ENCODE measurements at places on chromosomes 3 and 15.

- no peak for DNase-seq
Measured at GRCh38 chr3:17195192-17195611, 310.4 kb downstream of the PLCL2 start.

DNA sequence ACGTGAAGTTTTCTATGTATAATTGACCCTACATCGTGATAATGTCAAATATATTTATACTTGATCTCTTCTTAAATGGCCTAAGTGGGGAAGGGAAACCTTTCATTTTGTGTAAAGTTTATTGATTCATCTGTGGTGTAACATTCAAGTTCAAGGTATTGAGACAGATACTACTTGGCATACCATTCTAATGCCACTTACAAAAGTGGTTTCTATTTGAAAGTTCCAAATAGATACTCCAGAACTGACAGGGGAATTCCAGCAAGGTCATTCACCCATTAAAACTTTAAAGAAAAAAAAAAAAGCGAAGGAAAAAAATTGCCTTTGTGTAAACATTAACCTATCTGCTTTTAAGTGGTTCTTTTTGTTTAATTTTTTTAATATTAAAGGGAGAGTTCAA lies 45.3 kb upstream of the MAP3K13 start:
- DNase-seq = no peak

DNA sequence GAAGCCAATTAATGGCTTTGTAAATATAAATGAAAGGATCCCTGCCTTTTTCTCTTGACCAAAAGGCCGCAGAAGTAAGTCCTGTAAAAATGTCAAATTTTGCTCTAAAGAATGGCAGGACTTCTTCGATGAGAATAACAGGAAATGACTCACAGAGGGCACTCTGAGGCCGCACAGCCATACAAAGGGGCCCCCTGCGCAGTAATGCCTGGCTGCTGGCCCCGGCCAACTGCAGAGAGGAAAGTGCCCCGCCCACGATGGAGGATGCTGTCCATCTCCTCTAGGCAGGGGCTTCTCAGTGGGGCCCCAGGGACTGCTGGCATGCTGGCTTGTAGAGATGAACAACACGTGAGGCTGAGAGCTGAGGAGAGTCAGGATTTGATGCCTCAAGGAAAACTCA lies 18.1 kb upstream of the SCN10A start:
- no peak for DNase-seq

- DNase-seq = no peak
Measured at GRCh38 chr3:12985148-12985547, 88.1 kb downstream of the IQSEC1 start.

DNA sequence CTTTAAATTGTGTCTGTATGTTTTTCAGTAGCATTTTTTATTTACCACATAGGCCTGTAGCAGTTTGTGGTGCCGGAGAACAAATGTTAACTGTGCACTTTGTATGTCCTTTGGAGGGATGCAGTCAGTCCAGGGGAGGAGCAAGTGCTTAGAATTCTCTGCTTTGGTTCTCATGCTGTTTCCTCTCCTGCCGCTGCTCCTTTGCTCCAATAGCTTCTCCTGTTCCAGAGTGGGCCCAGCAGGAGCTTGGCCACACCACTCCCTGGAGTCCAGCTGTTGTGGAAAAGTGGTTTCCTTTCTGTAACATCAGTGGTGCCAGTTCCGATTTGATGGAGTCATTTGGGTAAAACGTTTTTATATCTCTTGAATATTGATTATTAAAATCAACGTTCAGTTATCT lies 16.6 kb downstream of the TICRR start:
- DNase-seq = no peak

GRCh38 chr15:40543631-40544294 lies 21.1 kb downstream of the CCDC32 start:
- no peak for DNase-seq

DNA sequence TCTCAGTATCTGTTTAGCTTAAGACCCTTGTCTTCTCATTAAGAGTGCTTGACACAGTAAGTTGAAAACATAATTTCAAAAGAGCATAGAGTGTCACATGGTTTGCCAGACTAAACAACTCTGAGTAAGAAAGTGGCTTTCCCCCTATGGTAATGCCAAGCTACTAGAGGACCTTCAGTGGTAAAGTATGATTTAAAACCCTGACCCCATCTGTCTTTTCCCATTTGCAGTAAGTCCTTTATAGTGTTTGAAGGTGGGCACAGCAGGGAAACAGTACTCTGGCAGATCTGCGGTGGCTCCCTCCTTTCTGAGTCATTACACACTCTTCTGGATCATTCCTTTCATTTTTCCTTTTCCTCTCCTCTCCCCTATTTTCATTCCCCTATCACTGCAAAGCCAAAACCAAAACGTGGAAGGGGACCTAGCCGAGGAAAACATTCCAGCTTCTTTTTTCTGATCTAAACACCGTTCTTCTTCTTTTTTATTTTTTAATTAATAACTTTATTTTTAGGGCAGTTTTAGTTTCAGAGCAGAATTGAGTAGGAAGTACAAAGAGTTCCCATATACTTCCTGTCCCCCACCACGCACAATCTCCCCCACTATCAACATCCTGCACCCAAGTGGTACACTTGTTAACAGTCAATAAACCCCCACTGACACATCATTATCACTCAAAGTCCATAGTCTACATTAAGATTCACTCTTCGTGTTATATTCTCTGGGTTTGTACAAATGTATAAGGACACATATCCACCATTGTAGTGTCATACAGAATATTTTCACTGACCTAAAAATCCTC lies 74.7 kb downstream of the PPARG start:
- no peak for DNase-seq

GRCh38 chr3:31530039-31530959 lies 2.4 kb upstream of the STT3B start:
- no peak for DNase-seq

GRCh38 chr3:118396491-118396890 lies 638.2 kb downstream of the IGSF11 start:
- DNase-seq = no peak

- no peak for DNase-seq
Measured at GRCh38 chr15:28969511-28970085, 83.8 kb downstream of the APBA2 start.

DNA sequence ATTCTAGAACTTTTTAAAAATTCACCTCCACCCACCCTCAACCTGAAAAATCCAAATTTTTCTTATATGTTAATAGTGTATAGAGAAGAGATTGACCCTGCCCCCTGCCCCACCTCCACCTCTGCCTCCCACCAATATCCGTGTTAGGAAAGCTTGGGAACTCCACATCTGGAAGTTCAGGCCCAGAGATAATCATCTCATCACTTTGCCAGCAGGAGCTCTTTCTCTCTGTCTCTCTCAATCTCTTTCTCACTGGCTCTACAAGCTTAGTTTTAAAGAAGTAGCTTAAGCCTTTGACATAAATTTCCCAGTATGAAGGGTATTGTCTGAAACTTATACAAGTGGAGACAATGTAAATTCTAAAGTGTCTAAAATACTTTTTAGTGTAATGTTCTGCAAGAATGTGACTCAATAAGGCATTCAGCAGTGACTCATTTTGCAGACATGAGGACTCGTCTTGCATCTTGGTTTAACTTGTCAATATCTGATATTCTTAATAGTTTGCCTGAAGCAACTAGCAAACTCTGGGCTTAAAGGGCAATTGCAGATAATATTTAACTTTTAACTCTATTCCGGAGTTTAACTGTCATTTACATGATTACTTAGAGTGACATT lies 299.8 kb upstream of the EPHA3 start:
- no peak for DNase-seq

Data from D721Med (cell line).